ENCODE measurements at places on chromosomes 1 and 21.

DNA sequence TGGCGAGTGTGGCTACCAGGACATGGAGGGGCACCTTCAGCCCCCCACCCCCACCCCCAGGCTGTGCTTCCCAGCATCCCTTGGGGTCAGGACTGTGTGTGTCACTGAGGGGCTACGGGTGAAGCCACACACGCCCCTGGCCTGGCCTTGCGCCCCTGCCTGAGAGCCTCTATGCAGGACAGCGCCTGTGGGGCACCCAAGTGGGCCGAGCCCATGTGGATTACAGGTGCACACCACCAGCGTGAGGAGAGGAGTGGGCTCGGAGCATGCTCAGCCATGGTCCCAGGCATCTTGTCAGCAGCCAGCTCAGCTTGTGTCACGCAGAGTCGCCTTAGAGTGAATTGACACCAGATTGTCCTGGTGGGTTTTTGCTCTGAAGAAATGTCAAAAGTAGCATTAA, 27.9 kb downstream of the FAAP20 start:
- no peak for DNase-seq

DNA sequence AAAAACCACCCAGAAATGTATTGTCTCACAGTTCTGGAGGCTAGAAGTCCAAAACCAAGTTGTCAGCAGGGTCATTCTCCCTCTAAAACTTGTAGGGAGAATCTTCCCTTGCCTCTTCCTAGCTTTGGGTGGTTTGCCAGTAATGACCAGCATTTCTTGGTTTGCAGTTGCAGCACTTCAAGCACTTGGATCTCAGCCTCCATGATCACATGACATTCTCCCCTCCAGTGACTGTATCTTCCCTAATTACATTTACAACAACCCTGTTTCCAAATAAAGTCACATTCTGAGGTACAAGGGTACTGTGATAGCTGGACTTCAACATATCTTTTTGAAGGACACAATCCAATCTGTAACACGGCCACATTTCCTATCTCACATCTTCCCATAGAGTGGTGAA, 37.2 kb downstream of the EVI5 start:
- DNase-seq, result no peak

- no peak for DNase-seq
Observed at GRCh38 chr1:30893776-30894507, 14.6 kb downstream of the SDC3 start.

DNA sequence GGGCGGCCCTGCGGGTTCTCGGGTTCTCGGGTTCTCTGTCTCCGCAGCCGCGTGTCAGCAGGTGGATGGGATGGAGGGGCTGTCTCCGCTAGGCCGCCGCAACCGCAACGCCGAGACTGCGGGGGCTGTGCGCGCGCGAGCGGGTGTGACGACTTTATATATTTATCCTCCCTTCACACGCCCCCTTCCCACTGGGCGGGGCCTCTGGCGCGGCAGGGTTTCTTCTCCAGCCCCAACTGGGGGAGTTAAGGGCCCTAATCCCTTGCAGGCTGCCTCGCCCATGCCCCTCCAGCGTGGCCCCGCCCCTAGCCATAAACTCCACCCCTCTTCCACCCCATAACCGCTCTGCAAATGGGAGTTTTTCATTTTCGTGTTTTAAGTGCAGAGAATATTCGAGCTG, 3.4 kb downstream of the IGSF21 start:
- no peak for DNase-seq

DNA sequence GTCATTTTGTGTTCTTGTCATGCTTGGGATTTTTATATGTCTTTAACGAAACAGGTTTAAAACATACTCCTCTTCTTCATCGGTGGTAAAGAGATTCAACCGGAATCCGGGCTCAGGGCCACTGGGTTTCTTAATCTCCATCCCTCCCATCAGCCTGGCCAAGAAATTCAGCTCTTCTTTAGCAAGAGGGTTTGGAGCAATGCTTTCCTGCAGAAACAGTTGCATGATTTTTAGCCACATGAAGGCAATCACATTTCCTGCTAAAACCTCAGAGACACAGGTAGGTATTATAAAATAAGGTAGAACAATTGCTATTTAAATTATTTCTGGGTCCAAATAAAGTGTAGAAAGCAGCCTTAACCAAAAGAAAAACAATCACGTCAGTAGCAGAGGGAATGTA, 22.7 kb upstream of the LSM10 start:
- no peak for DNase-seq

DNA sequence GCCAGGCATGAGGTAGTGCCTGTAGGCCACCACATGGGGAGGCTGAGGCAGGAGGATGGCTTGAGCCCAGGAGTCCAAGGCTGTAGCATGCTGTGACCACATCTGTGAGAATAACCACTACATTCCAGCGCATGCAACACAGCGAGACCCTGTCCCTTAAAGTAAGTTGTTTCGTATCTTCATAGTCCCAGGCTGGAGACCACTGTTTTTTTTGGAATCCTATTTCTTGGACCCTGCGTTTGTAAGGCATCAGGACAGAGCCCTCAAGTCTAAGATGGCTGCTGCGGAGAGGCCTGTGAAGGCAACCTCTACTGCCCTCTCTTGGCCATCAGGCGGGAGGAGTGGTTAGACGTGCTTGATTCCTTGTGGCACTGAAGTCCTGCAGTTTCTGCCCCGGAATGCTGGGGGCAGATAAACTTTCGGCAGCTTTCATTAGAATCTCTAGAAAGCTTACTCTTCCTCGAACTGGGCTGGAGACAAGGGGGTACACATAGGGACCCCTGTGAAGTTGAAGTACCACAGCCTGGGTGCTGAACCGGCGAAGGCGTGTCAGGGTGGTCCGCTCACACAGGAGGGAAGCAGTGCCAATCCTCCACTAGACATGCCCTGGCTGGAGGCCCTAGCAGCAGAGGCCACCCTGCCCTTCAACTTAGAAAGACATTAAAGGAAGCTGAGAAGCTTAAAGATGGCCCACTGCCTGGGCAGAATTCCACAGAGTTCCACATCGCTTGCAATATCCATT, 36.6 kb downstream of the RABIF start:
- DNase-seq, result no peak

DNA sequence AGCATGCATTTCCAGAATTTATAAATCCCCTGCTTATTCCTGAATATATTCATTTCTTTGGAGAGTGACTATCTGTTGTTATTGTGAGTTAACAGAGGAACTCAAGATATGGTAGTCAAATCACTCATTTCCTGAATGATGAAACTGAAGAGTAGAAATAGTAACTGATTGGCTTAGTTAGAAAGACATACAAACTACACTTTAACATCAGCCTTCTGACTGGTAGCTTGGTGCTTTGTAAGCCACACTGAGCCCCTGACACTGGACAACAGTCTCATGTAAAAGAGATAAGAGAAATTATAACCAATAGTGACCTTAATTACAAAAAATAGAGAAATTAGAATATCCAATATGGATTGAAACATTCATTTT, 4.8 kb downstream of the GBP7 start:
- no peak for DNase-seq

GRCh38 chr1:52588535-52588934, 13.6 kb upstream of the GPX7 start:
- no peak for DNase-seq

GRCh38 chr1:85830837-85831236, 122.6 kb upstream of the ZNHIT6 start:
- no peak for DNase-seq

DNA sequence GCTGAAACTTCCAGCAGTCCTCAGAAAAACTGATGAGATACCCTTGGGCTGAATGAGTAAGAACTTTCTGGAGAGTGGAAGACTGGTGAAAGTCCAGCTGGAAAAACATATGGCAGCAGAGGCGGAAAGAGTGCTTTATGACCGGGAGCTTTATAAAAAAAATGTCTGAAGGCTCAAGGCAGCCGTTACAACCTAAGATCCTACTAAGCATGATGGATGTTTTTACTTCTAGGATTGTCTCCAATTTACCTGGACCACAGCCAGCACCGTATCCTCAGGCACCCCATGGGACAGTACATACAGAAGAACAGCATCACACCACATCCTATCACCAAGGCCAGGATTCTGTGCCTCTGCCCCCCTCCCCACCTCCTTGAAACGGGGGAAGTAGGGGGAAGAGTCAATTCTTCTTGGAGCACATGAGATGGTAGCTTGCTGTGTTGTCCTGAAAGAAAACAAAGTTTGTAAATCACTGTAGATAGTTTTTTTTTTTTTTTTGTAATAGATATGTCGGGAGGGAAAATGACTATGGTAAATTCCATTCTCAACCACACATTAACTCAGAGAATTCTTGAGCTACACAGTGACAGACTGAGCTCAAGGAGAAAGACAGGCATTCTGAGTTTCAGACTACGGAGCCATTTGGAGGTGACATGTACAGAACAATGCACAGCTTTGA, 11.8 kb upstream of the IRF2BP2 start:
- no peak for DNase-seq

- no peak for DNase-seq
Observed at GRCh38 chr1:193884848-193885558, 698.6 kb upstream of the B3GALT2 start.

- no peak for DNase-seq
Observed at GRCh38 chr1:109796484-109797302, 33.0 kb upstream of the EPS8L3 start.

DNA sequence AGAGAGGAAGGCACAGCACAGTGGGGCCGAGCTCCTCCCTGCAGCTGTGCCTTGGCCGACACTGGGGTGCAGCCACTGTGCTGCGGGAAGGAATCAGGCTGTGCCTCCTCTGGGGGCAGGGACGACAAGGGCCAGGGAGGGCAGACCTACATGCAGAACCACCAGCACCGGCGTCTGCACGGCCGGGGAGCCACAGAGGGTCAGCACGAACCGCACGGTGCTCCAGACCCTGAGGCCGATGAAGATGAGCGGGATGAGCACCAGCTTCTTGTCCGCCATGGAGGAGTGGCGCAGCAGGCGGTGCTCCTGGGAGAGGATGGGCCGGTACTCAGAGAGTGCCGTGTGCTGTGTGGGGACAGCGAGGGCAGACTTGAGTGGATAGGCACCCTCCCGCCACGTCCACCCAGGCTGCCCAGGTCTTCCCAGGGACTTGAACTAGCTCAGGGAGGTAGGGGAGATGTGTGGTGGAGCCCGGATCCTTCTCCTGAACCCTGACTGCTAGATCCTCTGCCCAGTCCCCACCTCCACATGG, 23.5 kb downstream of the GPR157 start:
- no peak for DNase-seq

GRCh38 chr1:16174261-16174868, 18.5 kb upstream of the EPHA2 start:
- DNase-seq, result no peak

All from CD4-positive, alpha-beta memory T cell (primary cell).